ENCODE measurements at places on chromosomes 2 and 18.
A peak's percentile ranks its signal among the peaks of the same experiment; 100 is the strongest.

DNA sequence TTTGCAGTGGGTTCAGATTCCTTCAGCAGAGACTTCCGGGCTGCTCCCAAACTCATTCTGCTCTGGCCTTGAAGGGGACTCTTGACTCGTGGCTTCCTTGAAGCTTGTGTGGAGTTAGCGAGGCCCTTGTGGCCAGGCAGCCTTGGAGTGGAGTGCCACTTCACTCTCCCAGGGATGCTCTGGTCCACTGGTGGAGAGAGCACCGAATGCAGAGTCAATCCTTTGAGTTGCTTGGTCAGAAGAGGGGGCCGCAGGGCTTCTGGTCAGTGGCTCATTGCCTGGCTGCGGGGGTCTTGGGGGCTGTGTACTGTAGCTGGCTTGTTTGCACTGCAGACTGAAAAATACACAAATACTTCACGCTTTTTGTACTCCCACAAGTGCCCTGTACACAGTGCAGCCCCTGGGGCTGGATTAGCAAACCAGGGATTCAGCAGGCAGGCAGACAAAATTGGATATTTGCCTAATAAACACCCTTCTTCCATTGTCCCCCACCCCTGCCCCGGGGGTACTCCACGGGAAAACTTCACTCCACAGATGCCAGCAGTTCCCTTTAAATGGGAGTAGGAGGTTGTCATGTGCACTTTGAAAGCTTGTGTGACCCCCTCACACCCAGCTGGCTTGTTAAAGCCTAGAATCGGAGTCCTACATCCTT, 3.2 kb downstream of the GLI2 start:
- DNase-seq, result no peak

- no peak for DNase-seq
Observed at GRCh38 chr18:28136071-28136470, 40.9 kb downstream of the CDH2 start.

DNA sequence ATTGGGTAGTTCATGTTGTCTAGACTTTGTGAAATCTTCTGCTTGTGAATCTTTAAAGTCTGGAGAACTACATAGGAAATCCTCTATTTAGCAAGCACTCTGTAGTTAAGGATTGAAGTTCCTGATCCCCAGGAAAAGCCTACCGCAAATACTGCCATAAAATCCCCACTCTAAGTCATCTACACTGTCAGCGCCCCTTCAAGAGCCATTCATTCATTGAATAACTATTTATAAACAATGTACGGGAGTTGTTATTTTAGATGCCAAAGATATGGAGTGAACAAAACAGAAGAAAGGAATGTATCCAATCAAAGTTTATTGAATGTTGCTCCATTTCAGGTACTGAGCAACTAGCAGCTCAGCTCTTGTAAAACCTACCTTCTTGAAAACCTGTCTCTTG, 36.5 kb upstream of the SLC39A10 start:
- DNase-seq, result no peak

DNA sequence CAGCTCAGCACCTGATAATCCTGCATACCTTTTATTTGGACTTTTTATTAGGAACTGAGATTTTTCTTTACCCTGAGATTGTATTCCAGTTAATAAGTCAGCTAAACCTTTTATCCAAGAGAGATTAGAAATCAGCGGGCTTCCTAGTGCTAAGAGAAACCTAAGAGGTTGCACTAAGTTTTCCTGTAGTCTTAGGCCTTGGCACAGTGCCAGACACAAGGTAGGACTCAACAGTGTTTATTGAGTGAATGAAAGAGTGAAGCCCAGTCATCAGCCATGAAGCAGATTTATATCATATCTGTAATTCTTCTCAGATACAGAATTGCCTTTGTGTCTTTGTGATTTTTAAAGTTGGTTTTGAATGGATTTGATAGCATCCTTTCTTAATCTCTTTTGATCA, 13.6 kb downstream of the OTX1 start:
- DNase-seq, result no peak

DNA sequence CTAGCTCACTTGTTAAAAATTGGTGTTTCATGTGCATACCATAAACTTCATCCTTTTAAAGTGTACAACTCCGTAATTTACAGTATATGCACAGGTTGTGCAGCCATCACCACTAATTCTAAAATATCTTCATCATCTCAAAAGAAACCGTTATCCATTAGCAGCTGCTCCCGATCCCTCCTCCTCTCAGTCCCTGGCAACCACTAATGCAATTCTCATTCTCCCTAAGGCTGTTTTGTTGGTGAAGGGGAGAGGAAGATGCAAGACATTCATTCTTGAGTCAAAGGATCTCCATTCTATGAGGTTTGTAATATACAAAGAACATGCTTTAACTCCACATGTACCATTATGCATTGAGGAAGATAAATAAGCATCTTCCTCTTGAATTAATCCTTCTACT, 48.6 kb downstream of the RNU4ATAC start:
- no peak for DNase-seq

DNA sequence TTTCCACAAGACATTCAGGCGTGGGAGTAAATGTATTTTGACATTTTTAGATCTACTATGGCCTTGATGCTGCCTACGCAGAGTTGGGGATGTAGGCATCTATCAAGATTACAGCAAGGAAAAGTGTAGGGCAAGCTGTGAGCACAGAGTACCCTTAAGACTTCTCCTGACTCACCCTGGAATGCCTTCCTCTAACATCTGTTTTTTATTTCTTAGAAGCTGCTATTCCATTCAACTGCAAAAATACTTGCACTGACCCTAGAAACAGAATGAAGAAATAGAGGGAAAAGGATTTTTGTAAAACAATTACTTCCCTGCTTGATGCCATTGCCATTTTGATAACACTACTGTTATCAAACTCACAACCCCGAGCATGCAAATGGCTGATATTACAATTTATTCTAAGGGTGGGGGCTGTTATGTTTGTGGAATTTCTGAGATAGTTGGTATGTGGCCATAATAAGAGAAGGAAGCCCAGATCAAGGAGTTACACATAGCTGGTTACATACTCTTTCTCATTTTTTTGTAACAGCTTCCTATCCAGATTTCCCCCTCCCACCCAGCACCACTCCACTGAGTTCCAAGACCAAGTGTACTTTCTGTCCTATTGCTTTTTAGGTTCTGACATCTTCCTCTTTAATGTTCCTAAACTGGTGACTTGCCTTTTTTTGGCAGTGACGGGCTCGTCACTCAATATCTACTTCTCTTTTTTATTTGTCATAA, 6.0 kb upstream of the ROCK1 start:
- DNase-seq, result no peak

DNA sequence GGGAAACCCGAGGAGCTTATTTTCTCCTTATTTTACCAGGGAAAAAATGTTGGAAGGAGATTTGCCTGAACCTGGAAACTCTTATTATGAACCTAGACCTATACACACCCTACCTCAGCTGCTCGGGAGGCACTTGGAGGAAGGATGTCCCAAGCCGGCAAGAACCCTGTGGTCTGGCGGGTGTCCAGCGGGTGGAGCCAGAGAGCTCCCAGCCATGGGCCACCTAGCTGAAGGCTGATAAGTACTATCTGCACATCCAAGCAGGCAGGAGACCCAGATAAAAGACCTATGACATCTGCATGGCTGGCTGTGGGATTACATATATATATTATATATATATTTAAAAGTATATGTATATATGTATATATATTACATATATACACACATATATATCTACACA, 1.1 kb upstream of the SLC14A1 start:
- DNase-seq, result peak; percentile 60

DNA sequence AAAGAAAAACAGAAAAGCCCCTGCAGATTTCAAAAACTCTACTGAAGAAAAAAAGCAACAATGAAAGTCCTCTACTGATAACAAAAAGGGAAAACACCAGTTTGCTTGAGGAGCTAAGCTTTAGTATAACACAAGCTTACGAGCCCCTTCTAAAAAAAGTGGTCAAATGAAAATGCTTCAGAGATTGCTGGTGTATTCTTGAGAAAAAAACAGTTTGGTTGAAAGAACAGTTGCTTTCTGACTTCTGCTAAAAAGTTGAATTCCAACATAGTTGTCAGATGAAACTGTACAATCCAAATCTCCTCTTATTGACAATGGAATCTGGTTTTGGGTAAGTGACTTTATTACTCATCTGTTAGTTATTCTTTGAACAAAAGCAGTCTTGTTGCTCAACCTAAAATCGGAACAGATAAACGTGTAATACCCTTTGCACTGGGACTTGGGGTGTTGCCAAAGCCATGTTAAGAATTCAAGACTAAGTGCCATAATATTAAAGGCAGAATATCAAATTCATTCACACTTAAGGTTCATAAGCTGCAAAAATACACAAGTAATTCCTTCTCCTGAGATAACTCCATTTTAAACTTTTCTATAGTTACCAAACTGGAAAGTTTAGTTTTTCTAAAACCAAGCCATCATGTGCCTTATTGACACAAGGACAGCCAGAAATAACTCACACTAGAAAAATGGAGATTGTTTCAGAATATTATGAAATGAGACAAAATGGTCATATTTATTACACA, 45.3 kb upstream of the SPAG16 start:
- no peak for DNase-seq

DNA sequence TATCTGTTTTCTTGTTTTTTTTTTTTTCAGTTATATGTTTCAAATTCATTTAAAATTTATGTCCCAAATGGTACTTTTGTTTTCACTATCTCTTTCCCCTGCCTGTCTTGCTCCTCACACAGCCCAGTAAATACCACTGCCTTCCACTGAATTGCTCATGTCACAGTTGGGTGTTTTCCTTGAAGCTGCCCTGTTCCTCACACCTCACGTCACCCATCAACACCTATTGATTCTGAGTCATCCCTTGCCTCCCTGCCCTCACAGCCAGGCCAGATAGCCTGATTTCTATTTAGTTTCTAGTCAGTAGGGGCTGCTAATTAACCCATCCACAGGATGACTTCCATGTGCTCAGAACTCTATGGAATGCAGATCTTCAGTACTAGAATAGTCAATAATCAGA, 25.3 kb downstream of the FSHR start:
- no peak for DNase-seq

DNA sequence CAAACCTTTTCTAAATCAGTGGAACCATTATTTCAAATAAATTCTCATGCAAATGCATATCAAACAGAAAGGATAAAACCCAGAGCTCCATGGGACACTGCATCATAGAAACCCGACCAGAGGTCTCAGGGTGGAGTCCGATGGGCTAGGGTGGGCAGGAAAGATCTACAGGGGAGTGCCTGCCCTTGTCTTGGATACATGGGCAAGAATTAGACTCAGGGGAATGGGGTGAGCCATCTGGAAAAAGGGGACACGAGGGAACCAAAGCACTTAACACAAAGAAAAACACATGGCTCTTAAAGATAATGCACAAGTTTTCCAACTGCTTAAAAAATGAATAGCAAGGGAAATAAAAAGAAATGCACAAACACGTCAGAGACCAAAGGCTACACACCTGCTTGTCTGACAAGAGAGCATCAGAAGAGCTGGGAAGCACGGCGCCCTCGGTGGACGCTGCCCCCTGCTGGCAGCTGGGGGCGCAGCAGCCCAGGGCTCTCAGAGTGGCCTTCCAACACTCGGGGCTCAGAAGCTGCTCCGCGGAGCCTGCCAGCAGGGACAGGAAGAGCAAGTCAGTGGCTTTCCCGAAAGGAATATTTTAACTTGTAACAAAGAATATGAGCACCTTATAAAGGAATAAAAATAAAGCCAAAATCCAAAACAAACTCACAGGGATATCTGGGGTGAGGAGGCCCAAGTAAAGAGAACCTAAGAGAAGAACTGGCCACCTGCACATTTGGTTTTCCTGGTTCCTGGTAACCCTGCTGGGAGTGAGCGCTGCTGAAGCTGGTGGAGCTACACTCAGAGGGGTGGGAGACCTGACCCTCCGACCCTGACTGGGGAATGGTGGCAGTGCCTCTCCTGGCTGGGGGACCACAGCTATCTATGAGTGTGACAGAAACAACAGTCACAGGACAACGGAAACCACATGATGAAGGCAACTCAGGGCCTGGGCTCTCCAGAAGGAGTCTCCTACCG, 54.5 kb downstream of the SIGLEC15 start:
- peak; percentile 79 for DNase-seq

- no peak for DNase-seq
Observed at GRCh38 chr2:75042823-75043222, 84.4 kb downstream of the POLE4 start.

GRCh38 chr18:5144629-5145028, 52.4 kb downstream of the AKAIN1 start:
- no peak for DNase-seq

- DNase-seq, result no peak
Observed at GRCh38 chr2:15822151-15823044, 118.0 kb upstream of the MYCN start.

DNA sequence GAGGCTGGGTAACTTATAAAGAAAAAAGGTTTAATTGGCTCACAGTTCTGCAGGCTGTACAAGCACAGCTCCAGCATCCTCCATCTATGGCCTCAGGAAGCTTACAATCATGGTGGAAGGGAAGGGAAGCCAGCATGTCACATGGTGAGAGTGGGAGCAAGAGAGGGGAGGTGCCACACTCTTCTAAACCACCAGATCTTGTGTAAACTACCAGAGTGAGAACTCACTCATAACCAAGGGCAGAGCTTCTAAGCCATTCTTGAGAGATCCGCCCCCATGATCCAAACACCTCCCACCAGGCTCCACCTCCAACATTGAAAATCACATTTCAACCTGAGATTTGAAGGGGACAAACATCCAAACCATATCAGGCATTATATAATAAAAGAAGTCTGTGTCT, 121.6 kb upstream of the CDC42EP3 start:
- no peak for DNase-seq

DNA sequence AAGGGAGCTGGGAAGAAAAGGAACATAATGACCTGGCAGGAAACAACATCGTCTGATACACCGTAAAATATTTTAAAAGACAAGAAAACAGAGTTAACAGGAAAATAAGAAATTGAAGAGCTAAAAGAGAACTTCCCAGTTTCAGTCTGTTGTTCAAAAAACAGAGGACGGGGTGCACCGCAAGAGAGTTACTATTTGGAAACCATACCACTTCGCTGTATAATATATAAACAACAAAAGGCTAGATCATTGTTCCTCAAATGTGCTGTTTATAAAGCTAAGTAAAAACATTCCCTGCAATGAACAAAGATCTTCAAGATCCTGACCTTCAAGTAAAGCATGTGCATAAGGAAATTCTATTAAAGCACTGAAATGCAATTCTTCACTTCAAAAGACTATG, 2.1 kb downstream of the PPP3R1 start:
- DNase-seq, result no peak

All from right hindlimb (tissue), 1 donor.